ENCODE measurements at places on chromosomes 16 and 17.

DNA sequence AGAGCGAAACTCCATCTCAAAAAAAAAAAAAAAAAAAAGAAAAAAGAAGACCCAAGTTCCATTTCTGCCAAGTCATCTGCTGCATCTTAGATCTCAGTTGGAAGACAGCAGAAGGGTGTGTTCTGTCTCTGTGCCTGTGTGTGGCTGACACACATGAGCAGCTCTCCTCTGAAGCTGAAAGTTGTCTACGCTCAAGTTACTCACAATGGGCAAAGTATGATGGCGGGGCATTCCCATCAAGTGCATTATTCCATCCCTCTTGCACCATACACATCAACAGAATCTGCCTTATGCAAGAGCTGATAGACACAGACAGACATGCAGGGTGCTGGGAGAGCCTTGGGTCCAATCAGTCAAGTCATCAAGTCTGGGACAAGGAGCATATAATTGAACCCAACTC lies 402.2 kb downstream of the XYLT1 start:
- no peak for DNase-seq

DNA sequence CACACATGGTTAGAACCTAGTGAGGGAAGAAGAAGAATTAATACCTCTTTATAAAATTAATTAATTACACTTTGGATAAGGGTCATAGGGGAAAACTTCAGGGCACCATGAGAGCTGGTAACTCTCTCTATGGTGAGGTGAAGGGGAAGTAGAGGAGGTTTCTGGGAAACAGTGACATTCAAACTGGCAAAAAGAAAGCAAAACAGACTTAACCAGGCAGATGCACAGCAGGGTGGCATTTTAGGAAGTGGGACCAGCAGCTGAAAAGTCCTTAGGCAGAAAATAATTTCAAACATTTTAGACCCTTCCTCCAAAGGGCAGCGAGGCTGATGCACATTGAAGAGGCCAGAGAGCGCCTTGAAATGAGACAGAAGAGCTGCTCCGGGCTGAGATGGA lies 157.8 kb downstream of the CDH13 start:
- DNase-seq: no peak

GRCh38 chr17:45812102-45812501 lies 28.0 kb downstream of the CRHR1 start:
- no peak for DNase-seq

DNA sequence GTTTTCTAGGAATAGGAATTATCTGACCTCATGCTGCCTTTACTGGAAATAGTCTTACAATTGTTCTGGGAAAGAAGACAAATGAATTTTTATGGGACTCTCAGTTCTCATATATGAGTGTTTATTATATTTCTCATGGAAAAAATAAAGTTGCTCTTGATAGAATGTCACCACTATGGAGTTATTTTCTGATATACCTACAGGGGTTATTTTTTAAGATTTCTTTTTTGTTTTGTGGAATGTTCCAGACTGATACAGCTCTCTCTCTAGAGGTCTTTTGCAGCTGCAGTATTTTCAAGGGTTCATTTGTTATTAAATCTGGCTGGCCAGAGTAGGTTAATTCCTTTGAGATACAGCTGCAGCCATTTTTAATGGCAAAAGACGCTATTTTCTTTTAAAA lies 100.7 kb downstream of the ABCA8 start:
- no peak for DNase-seq

GRCh38 chr17:81328978-81329926 lies 34.1 kb upstream of the SLC38A10 start:
- no peak for DNase-seq

DNA sequence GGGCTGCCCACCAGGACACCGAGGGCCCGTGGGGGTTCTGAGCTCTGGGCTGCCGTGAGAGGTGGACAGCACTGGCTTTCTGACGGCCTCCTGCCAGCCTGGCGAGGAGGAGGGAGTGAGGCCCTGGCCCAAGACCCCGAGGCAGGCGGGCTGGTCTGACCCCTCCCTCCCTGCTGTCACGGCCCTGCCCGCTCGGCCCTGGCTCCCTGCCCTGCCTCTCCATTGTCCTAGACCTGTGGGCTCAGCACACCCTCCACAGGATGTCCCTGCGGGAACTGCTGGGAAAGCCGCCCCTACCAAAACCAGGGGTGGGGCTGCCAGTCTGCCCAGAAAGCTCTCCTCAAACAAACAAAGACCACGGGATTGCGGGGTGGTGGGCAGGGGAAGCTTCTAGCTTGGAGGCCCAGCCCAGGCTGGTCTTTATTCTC lies 20.7 kb downstream of the SPNS2 start:
- peak; percentile 41 for DNase-seq

DNA sequence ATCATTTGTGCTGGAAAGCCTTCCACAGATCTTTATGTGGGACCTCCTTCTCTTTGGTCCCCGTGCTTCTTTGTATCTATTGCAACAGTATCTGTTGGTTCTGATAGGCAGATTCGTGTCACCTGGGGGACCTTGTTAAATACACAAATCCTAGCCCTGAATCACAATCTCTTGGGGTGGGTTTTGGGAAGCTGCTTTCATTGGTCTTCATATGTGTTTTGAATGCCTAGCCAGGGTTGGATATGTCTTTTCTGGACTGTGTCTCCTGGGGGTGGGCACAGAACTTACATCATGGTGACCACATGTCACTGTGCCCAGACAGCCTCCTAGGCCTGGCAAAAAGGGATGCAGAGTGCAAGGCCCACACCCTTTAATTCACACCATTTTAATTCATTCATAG lies 81.0 kb upstream of the HNF1B start:
- no peak for DNase-seq

- DNase-seq: no peak
Measured at GRCh38 chr17:3543453-3543852, 14.2 kb downstream of the TRPV3 start.

GRCh38 chr17:68714676-68715075 lies 113.5 kb upstream of the FAM20A start:
- DNase-seq: no peak

- DNase-seq: peak; percentile 79
Measured at GRCh38 chr16:4330277-4330874, 14.5 kb downstream of the GLIS2 start.

DNA sequence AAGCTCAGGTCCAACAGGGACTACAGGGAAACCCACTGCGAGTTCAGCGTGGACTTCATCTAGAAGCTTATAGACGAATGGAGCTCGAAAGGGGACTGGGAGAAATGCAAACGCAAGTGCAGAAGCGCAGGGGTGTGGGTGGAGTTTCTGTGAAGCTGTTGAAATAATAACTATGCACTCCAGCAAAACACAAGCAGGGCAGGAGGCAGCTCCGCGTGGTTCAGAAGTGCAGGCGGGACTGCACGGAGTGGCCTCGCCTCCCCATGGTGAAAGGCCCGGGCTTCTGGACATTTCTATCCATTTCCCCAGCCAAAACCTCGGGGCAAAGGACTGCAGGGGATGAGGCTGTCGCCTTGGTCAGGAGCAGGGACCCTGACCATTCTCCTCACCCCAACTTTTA lies 74.5 kb downstream of the ZNF423 start:
- DNase-seq: no peak

- DNase-seq: peak; percentile 18
Measured at GRCh38 chr17:49616601-49617131, 41.0 kb downstream of the NXPH3 start.

DNA sequence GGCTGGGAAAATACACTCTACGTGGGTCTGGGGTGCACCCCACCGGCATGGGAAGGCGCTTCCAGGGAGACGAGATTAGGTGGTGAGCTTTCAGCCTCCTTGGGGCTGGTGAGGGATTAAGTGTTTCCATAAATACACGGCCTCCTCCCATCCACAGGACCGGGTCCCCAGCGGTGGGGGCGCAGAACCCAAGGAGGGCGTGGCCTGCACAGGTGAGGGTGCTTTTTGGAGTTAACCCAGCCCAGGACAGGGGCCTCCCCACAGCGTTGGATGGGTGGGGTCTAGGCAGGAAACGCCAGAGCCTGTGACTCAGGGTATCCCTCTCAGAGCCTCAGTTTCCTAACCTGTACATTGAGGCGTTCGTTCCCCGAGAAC lies 1.1 kb downstream of the C16orf74 start:
- DNase-seq: no peak

DNA sequence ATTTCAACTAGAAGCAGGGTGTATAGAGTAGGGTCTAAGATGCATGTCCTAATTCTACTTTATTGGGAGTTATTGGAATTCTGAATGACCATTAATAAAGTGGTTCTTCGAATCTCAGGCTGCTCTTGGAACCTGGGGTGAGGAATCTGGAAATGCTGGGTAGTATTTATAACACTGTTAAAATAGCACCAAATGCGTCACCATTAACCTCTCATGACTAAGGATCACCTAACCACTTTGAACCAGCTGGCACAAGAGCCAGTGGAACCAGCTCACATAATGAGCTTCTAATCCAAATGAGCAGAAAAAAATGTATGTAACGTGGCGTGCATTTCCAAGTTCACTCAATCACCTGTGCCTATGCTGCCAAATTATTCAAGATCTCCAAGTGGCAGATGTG lies 281.7 kb downstream of the GRIN2A start:
- DNase-seq: no peak

DNA sequence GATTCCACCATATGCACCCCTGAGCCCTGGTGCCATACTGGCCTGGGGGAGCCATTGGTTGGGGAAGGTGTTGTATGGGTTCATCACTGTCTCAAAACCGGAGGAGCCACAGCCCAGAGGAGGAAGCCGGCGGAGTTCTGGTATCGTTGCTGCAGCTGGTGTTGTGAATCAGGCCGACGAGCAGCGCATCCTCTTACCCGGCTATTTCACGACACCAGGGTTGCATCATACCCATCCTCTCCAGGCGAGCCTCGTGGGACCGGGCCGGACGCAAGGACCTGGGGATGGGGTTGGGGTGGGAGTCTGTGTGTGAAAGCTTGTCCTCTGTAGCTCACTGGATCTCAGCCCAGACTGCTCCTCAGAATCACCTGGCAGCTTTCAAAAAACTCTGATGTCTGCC lies 6.6 kb upstream of the SLC12A3 start:
- no peak for DNase-seq

DNA sequence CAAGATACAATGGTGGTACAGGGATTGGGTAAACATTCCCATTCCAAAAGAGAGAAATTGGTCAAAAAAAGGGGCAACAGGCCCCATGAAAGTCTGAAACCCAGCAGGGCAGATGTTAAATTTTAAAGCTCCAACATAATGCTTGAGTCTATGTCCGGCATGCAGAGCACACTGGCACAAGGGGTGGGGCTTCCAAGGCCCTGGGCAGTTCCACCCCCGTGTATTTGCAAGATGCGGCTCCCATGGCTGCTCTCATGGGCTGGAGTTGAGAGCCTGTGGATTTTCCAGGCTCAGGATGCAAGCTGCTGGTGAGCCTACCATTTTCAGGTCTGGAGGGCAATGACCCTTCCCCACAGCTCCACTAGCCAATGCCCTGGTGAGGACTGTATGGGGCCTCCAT lies 27.9 kb upstream of the RAI1 start:
- DNase-seq: no peak

- no peak for DNase-seq
Measured at GRCh38 chr16:53202398-53202797, 147.6 kb downstream of the CHD9 start.

- no peak for DNase-seq
Measured at GRCh38 chr17:50213026-50214022, 11.9 kb upstream of the COL1A1 start.

GRCh38 chr16:24414534-24414933 lies 124.8 kb upstream of the RBBP6 start:
- DNase-seq: no peak

DNA sequence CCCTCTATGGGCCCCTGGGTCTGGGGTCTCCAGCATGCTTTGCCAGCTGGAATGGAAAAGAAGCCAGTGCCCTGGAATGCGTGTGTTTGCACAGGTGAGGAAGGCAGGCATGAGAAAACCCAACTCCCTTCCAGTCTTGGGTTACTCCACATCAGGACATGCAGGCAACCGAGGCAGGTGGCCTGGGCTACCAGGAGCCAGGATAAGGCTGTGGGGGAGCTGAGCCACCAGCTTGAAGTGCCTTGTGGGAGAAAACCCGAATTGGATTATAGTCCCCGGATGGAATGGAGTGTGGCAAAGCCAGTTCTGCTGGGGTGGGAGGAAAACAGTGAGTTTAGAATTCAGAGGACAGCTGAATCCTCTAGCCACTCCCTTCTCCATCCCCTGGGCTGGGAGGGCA lies 7.2 kb downstream of the SRCIN1 start:
- no peak for DNase-seq

DNA sequence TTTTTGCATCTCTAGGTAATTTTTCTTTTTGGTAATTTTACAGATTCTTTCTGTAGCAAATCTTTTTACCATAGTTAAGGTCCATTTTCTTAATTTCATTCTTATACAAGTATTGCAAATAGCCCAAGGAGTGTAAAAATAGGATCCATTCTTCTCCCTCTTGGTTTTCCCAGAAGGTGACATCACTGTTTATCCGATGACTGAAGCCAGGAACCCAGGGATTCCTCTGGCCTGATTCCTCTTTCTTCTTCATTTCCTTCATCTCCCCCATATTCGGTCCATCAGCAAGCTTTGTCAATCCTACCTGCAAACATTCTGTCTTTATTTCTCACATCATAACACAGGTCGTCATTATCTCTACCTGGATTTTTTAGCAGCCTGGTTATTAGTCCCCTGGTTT lies 5.3 kb downstream of the RBBP6 start:
- DNase-seq: no peak

DNA sequence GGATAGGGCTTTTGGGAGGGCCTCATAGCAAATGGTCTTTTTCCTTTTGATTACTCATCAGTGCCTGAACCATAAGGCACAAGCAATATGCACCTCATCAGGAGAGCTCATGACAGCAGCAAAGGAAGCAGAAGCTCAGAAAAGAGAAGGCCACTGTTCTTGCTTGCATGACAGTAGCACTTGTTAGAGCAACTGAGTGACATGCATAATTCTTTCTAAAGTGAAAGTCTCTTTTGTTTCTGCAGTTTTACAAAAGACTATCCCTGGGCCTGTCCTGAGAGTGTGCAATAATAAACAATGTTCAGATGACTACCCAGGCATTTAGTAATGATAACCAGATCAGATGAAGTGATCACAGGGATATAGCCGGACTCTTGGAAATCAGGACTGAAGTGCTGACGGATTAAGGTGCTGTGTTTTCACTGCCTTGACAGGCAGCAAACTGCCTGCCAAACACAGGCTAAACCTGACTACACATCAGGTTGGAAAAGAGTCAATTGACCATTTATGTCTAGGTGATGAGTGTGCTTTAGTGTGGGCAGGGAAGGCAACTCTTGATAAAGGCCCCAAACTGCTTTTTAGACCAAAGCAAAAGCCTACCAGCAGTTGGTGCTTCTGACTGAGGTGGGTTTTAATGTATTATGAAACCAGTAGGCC lies 1860.3 kb downstream of the TP53TG3F start:
- peak; percentile 14 for DNase-seq

- DNase-seq: no peak
Measured at GRCh38 chr16:83110269-83110668, 483.5 kb downstream of the CDH13 start.

DNA sequence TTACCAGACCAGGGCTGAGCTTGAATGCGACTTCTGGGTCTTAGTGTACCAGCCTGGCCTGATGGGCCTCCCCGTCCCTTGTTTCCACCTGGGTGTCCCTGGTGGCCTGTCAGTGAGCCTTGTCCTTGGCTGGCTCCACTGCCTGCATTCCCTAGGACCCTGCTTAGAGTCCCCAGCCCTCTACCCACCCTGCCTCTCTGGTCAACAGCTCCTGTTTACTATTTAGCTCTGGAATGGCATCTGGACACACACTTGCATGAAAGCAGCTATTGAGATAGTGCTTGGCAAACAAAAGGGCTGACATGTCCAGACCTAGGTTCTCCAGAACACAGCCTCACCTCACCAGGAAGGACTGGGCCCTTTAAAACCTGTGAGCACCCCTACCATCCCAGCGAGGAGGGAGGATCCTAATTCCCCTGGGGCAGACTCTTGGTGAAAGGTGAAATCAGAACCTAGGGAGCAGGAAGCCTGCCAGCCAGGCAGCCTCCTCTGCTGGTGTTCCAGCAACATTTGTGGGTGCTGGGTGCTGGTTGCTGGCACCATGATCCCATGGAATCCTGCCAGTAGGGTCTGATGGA lies 38.8 kb downstream of the RAI1 start:
- DNase-seq: no peak

Data from midbrain (tissue), 1 donor.